ENCODE measurements at places on chromosomes 7 and 10.
A peak's percentile ranks its signal among the peaks of the same experiment; 100 is the strongest.

DNA sequence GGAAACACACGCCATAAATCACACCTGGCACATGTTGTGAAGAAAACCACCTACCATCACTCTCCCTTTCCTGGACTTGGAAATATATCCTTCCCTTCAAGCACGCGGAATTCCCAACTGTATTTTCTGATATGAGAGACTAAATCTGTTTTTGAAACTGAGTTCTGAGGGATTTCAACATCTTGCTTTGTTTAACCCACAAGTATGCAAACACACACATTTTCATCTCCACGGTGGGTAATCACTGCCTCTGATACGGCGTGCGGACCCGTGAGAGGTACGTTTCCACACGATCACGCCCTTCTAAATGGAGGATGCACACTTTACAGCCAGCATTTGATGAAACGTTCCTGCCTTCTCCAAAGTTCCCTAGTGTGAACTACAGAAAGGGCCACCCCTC is 83.4 kb downstream of the ZRANB1 start:
- no peak for DNase-seq

DNA sequence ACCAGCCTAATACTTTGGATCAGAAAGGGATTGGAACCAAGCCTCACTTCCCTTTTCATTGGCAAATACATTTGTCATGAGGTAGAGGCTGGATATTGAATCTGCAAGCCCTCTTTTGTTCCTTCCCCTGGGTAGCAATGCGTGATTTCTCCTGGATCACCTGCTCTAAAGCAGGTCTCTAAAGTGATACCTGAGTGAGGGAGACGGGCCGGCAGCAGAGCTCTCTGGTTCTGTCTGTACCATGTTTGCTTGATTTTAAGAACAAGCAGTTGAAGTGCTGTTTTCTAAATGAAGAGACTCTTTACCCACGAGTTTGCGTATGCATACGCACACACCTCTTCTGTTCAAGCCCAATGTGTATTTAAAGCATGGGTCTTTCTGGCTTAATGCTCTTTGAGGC is 41.1 kb downstream of the GARS1 start:
- no peak for DNase-seq

DNA sequence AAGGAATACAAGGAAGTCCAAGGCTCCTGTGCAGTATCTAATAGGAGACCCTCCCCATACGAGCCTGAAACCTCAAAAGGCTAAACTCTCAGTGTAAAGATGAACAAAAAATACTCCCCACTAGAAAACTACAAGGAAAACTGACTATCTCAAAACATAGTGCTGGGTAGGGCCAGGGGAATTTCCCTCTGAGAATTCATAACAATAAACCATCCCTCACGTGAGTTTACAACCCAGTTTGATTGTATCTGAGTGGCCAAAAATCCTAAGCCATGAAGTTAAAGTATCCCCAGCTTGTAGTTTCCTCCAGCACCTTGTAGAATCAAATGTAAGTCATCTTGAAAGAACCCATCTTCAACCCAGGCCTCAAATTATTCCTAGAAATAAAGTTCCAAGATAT is 293.4 kb downstream of the CELF2 start:
- DNase-seq: no peak

DNA sequence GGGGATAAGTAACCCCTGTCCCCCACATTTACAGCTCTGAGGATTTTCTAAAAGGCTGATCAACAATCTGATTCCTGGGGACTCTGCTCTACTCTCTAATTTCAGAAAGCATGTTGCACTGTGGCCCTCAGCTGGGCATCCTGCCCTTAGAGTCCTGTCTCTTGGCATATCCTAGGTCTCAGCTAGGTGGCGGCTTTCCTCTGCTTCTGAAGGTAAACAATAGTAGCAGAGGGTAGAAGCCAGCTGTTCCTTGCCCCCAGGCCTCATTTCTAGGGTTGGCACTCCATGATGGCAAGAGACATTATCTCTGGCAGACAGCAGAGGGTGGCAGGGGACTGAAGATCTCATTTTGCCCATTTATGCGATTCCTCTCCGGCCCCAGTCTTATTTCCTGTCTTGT is 77.0 kb downstream of the ADCYAP1R1 start:
- DNase-seq: no peak

DNA sequence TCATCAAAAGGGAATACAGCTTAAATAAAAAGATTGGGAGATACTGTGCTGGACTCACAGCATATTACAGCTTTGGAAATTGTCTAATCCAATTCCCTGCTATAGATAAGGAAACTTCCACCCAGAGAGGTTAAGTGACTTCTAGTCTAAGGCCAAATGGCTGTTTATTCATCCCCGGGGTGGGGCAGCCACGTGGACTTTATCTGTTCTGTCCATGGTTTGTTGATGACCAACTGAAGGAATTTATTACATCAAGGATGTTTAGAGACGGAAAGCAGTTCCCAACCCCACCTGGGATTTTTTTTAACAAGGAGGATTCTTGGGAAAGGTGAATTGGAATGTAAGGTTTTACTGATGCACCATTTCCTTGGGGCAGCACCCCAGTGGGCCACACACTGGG is 88.6 kb downstream of the ATXN7L1 start:
- DNase-seq: no peak

- DNase-seq: peak; percentile 44
Measured at GRCh38 chr7:93115796-93116195, 2.0 kb downstream of the SAMD9 start.

DNA sequence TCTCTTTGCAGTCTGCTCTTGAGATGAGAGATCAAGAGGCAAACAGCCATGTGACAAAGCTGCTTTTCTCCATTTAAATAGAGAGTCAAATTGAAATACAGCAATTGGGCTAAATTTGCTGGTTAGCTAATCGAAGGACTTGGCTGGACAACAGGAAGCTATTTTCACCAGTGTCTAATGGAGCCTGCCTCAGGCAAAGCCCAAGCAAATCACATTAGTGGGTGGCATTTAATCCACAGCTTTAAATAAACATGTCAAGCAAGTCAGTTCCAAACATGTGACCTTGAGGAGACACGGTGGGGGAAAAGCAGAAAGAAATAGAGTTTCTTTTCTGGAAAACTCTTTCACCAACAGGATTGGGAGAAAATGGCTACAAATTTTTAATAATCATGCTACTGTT is 180.5 kb upstream of the AOAH start:
- DNase-seq: no peak

- DNase-seq: no peak
Measured at GRCh38 chr10:106614293-106614692, 550.2 kb downstream of the SORCS1 start.

DNA sequence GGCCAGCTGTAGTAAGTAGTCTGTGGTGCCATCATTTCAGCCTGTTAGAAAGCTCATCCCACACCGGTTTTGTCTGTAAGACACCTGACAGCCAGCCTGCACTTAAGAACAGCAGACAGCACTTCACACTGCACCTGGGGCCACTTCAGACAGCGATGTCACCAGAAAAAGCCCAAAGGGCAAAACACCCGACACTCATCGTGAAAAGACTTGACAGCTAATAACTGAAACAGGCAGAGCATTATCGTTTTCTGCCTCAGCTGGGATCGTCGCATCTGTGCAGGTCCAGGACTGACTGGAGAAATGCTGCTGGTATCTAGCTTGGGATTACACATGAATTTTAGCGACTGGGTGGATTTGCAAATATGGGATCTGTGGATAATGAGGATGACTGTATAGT is 16.8 kb upstream of the LAT2 start:
- DNase-seq: no peak

DNA sequence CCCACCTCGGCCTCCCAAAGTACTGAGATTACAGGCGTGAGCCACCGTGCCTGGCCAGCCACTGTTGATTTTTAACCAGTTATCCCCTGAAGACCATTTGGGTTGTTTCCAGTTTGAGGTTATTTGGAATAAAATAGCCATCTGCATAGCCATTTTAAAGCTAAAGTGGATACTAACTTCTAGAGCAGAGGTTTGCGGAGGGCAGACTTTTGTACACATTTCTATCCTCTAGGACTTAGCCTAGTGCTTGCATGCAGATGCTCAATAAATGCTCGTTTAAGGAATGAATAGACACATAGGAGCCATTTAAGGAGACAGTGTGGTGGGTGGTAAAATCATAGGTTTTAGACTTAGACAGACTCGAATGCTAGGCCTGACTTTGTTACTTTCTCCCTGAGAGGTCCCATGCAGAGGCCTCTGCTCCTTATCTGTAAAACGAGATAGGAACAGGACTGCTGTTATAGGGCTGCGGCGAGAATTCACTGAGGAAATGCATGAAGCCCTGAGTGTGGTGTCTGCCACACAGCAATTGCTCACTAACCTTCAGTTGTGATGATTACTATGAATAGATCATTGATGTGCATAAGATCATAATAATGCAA is 75.9 kb downstream of the PFKFB3 start:
- no peak for DNase-seq

- no peak for DNase-seq
Measured at GRCh38 chr7:27953777-27954176, 213.8 kb downstream of the TAX1BP1 start.

- DNase-seq: no peak
Measured at GRCh38 chr7:28990200-28990960, 32.2 kb upstream of the TRIL start.

DNA sequence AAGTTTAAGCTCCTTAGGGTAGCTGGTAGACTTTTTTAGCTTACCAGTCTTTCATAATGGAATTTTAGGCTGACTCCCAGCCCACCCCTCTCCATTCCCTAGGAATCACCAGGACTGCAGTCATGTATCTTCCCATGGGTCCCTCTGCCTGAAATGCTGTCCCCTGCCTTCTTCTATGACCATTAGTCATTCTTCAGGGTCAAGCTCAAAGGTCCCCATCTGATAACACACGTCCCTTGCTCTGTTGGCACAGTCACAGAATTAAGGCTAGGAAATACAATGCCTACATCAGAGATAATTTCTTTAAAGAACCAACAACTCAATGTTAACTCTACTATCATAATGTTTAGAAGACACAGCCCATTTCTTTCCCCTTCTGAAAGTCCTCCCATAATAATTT is 140.6 kb downstream of the RAPGEF5 start:
- DNase-seq: no peak

GRCh38 chr7:22295402-22296264 is 61.3 kb downstream of the RAPGEF5 start:
- DNase-seq: no peak

GRCh38 chr10:91935886-91936285 is 12.3 kb downstream of the BTAF1 start:
- no peak for DNase-seq

DNA sequence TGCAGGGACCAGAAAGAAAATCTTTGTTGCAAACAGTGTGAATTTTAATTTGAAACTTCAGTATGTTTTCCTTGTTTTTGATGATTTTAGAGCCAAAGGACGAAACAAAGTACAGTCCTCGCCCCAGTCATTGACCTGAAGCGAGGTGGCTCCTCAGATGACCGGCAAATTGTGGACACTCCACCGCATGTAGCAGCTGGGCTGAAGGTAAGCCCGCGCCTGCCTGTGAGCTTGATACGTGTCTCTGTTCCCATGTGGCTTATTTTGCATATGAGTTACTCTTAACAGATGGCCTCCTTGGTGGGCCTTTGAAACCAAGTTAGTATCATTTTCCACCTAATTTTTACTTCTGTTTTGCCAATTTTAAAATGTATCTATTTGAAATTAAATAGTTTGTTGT is 12.3 kb downstream of the RBM17 start:
- no peak for DNase-seq

DNA sequence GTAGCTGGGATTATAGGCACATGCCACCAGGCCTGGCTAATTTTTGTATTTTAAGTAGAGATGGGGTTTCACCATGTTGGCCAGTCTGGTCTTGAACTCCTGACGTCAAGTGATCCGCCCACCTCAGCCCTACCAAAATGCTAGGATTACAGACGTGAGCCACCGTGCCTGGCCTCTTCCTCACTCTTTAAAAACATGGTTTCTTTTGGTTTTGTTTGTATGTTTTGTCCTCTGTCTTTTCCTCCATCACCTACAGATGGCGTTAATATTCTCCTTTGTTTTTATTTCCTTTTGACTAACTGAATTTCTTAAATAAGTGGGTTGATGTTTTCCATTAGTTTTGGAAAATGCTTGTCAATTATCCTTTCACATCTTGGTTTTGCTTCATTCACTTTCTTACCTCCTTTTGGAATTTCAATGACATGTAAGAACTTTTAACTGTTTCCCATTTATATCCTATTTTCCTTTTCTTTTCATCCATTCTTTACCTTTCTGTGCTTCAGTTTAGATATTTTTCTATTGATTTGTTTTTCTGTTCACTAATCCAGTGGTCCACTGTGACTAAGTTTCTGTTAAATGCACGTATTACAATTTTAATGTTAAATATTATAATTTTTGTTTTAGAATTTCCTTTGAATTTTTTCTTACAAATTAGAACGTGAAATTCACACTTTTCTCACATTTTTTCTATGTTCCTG is 104.1 kb downstream of the ZNF467 start:
- DNase-seq: no peak

DNA sequence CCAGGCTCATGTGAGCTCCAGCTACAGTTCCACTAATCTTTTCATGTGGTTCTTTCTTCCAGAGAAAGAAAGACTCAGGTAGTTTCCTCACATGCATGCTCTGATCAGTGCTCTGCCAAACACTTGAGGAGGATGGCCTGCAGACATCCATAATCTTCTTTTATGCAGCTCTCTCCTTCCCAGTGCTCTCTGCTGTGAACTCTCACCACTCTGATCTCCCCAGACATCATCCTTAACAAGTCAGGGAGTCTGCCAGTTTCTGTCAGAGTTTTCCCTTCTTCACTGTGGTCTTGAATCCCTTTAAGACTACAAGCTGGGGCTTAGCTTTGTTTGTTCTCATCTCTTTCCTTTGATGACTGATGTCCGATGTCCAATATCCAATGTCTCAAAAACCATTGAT is 203.4 kb upstream of the PRKCQ start:
- no peak for DNase-seq

DNA sequence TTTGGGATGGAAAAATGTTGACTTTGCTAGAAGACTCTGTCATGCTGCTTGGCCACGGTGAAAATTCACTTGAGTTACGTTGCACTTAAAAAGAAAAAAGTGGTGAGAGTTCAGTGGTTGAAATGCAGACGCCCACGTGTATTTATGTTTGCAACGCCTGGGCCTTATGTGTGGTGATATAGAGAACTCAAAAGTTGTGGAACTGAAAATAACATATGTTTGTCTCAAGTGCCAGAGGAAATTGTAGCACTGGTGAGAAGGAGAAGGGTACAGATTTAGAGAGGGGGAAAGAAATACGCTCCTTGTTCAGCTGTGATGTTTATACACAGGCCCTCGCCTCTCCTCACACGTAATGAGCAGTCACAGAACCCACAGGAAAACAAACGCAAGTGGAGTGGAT is 73.6 kb downstream of the EMX2 start:
- DNase-seq: no peak

- no peak for DNase-seq
Measured at GRCh38 chr7:109901926-109902325, 1189.0 kb upstream of the LRRN3 start.

GRCh38 chr7:135755351-135755753 is 6.7 kb upstream of the FAM180A start:
- DNase-seq: no peak

DNA sequence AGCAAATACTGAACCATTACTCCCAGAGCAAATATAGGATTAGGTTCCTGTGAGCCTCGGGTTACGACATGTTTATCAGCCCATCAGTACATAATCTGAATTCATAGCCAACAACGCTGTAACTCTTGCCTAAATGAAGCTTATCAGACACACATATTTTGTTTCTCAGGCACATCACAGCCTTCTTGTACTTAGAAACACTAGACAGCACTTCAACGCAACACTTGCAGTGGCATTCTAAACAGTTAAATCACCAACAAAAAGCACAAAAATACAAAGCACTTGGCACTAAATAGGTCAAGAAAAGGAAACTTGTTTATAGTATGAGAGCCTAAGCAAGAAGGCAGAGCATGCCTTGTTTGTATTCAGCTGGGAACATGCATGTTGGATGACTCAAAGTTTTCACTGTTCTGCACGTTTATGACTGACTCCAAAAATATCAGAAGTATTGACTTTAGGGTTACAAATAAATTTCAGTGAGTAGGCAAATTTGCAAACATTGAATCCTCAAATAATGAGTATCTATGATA is 75.0 kb downstream of the VPS50 start:
- no peak for DNase-seq

Data from hematopoietic multipotent progenitor cell treated with erythropoietin and hydrocortisone succinate and interleukin-3 and kit ligand, for 17 days (in vitro differentiated cells).